ENCODE measurements at places on chromosomes 1 and 21.

DNA sequence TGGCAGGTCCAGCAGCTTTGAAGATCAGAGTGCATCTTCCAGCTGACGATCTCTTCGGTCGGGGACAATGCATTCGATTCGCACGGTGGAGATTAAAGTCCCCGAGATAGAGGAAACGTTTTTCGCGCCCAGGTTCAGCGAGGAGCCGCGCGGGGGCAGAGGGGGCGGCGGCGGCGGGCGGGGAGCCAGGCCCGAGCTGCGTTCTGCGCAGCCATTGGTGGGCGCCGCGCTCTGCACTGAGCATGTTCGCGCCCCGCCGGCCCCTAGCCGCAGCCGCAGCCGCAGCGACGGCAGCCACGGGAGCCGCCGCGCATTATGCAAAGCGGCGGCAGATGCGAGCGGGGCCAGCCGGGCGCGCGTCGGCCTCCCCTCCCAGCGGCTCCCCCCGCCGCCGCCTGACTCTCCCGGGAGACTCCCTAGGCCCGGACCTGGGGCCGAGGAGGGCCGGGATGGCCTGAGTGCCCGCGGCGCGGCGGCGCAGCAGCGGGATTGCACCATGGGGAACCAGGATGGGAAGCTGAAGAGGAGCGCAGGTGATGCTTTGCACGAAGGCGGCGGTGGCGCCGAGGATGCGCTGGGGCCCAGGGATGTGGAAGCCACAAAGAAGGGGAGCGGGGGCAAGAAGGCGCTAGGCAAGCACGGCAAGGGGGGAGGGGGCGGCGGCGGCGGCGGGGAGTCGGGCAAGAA lies at the start of gene FMN2:
FMN2 (plus strand) TSS at position 270 of the 687 bp plus-strand sequence; CDS start at position 497, 227 bp downstream.
- no peak for DNase-seq

GRCh38 chr1:16164213-16165072 lies 8.6 kb upstream of the EPHA2 start:
- no peak for DNase-seq

GRCh38 chr1:202268032-202268431 lies 73.7 kb downstream of the UBE2T start:
- DNase-seq: no peak

- DNase-seq: no peak
Measured at GRCh38 chr1:206702803-206703202, 18.1 kb downstream of the MAPKAPK2 start.

- peak; percentile 78 for DNase-seq
Measured at GRCh38 chr1:156656806-156657740, 15.2 kb downstream of the BCAN start.

- peak; percentile 85 for DNase-seq
Measured at GRCh38 chr1:154324669-154325582, at the start of gene ATP8B2. Gene ATP8B2 (plus strand): TSS chr1:154325525. CDS start chr1:154328142, 2,617 bp downstream.

- no peak for DNase-seq
Measured at GRCh38 chr1:221347706-221348105, 394.2 kb downstream of the DUSP10 start.

DNA sequence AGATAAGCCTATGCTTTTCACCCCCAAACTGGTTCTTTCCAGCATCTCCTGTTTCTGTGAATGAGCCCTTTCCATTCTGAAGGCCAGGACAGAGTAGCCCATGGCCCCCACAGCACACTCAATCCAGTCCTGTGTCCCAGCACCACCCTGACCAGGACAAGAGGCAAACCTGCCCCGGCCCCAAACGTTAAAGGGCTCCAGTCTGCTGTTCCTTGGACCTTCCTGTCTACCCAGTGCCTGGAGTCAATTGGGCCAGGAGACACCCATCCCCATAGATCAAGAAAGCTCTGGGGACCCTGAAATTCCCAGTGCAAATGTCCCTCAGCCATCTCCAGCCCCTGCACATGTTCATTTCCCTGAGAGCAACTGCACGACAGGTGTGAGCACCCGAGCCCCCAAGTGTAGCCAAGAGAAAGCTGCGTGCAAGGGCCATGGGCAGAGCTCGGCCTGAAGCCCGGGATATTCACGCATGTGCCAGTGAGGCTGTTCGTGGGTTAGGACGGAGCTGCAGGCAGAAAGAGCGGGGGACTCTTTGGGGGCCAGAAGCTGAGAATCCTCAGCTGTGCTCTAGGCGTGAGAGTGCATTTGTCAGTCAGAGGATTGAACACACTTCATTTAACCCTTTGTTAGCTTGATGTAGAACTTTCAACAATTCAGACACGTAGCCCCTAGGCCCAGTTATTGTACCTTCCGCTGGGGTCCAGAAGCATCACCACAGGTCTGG lies 4.2 kb upstream of the RIPK4 start:
- no peak for DNase-seq

DNA sequence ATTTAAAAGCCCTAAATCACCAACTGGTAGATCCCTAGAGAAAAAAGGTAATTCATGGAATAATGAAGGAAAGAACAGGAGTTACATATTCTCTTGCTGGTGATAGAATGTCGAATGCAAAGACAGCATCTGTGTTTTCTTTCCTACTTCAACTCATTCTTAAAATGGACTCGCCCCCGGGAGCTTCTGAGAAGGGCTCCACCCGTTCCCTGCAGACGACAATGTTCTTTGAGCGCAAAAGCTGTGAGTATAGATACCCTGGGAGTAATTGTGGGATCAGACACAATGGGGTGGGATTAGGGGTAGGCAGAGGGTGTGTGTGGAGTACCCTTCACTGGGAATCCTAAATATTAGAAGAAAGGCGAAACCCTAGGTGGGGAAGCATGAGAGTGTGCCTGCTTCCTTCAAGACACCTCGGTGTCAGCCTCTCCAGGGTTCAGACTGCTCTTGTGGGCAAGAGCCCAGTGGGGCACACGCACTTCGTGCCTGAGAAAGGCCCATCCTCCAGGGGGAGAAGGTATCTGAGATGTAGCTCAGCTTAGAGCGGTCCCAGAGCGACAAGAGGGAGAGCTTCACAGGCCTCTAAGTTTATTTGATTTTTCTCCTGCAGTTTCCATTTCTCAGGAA lies 123.3 kb upstream of the DPYD start:
- no peak for DNase-seq

DNA sequence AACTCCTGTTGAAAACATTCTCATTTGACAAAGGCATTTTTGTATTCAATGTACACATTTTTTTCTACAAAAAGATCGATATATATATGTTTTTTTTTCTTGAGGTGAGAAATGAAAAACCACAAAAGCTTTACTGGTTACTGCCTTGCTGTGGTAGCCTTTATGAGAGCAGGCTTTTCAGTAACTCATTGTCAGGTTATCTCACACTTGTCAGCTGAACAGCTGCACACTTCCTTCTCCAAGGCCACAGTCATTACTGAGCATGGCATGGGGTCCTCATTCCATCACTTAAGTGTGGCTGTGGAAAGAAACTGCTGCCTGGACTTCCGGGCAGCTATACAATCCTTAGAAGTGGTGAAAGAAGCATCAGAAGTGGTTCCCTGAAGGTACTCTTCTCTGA lies 169.3 kb upstream of the ZP4 start:
- no peak for DNase-seq

DNA sequence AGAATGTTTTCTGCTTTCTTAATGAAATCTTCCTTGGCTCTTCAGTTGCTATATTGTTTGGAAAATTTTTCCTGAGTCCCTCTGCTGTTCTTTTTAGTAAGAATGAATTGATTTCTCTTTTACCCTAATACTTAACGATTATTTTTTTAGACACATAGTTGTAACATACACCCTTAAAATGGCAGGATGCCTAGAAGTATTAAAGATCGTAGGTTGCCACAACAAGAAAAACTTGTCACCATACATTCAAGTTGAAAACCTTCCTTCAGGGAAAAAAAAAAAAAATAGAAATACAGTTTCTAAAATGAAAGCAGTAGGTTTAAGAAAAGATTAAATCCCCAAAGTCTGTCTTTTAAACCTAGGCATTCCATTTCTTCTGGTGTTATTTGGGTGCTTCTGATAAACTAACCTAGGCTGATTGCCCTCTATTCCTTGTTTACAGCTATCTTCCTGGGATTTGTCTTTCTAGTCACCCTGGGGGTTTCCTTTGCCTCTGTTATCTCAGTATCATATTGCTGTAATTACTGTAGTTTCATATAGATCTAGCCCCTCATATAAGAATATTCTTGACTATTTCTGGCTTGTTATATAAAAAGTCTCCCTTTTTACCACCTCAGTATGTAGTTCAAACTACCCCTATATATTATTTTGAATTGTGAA lies 16.8 kb downstream of the SUCO start:
- DNase-seq: no peak

- DNase-seq: no peak
Measured at GRCh38 chr1:98388441-98388840, 273.1 kb upstream of the SNX7 start.

DNA sequence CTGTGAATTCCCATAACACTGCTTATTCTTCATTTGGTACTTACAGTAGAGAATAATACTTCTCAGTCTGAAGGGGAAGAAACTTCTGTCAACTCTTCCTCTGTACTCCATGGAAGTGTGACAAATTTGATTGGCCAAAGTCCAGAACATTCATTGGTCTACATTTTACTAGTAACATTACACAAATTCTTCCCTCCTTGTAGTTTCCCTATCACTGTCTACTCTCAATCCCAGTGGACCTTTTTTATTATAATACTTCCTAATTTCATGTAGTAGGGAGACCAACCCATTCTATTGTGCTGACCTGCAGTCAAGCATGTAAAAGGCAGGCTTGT lies 74.7 kb downstream of the ALG6 start:
- DNase-seq: no peak

DNA sequence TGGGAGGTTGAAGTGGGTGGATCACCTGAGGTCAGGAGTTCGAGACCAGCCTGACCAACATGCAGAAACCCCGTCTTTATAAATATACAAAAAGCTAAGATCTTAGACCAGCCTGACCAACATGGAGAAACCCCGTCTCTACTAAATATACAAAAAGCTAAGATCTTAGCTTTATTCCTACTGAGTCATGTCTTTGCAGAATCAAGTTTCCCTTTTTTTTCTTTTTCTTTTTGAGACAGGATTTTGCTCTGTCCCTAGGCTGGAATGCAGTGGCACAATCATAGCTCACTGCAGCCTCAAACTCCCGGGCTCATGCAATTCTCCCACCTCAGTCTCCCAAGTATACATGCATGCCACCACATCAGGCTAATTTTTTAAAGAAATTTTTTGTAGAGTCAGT lies 21.4 kb downstream of the KDM5B start:
- no peak for DNase-seq

- DNase-seq: no peak
Measured at GRCh38 chr1:192958350-192958749, 100.8 kb downstream of the UCHL5 start.

DNA sequence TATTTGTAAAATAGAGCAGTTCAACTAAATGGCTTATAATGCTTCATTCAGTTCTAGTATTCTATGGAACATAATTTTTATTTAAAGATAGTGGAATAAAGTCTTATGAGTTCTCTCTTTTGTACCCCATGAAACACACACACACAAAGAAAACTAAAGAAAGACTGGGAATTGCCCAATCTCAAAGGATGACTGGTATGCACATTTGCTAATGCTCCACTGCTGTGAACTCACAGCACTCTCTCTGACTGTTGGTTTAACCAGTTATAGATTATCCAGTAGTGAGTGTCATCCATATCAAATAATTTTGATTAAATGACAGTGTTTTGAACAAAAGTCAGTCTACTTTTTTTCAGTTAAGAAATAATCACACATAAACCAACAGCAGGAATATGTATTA lies 1082.4 kb upstream of the B3GALT2 start:
- no peak for DNase-seq

DNA sequence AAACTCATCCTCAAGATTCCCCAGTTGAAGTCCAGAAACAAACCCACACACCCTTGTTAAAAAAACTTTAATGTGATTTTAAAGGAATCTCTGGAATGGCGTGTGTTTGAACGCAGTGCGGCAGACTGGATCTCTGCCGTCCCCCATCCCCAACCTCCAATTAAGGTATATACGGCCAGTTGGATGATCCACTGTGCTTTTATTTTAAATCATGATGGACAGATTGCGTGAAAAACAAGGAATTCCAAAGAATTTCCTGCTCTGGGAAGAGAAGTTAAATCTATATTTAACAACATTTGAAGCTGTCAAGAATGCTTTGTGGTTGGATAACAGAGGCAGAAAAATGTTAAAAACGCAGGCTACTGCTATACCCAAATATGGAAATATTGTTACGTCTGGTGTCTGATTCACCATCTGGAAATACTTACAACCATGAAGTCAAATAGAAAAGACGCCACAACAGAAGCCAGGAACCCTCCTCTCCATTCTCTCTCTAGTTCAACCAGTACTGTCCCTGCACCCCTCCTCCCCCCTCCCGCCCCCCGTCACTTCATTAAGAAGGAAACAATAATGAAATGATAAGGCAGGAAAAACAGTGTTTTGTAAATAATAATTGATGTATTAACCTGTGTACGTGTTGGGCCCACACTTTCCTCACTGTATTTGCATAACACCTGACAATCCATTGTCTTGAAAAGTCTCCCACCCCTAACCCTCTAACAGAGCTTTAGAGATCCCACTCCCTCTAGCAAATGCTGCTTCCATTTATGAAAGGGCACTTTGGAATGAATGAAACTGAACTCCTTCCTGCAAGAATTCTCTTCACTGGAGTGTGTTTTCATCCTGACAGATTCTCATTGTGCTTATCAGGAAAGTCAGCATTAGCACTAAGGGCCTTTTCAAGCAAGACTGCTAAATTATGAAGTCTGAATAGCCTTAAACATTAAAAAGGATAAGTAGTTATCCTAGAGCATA lies 2.0 kb upstream of the CCN1 start:
- DNase-seq: no peak

DNA sequence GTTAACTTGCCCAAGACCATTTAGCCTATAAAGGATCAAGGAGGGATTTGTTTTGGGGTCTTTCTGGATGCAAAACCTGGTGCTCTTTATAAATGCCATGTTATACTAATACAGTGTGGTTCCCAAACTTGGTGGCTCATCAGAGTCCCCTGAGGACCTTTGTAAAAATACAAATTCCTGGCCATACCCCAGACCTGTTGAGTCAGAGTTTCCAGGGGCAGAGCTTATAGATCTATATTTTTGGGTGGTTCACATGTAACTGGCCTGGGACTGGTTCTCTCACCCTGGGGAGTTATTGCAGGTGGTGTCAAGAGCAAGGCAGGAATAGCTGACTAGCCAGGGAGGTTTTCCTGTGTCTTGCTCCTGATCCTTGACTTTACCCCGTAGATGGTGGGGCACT lies 136.9 kb upstream of the HNRNPU start:
- no peak for DNase-seq

DNA sequence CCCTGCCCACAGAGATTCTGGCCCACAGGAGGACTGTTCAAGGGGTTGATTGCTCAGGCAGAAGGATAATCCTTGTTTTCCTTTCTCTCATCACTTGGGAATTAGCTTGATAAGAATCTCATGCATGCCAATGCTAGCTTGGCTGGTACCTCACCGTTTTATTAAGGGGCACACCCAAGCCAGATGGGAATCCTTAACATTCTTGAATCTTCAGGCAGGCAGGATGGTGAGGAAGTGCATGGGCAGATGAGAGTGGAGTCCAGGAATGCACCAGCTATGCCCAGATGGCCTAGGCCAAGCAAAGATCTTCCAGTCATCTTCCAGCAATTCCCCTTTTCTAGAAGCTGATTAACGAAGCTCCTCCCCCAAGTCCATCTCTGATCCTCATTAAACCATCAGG lies 4.1 kb upstream of the LCE7A start:
- DNase-seq: no peak

GRCh38 chr21:28142697-28143096 lies 850.0 kb downstream of the LTN1 start:
- no peak for DNase-seq

Data from CD4-positive, alpha-beta T cell treated with Interleukin-6 for 4 hours (primary cell).